ENCODE measurements at places on chromosomes 1 and 21.

- peak; percentile 85 for DNase-seq
Measured at GRCh38 chr21:45541221-45542039, 810 bp downstream of the SLC19A1 start.

- DNase-seq = no peak
Measured at GRCh38 chr1:107574044-107574443, 390.9 kb downstream of the VAV3 start.

- DNase-seq = no peak
Measured at GRCh38 chr21:36113647-36114428, 21.0 kb upstream of the CBR3 start.

GRCh38 chr1:65791396-65791795 lies 1.3 kb upstream of the PDE4B start:
- no peak for DNase-seq

DNA sequence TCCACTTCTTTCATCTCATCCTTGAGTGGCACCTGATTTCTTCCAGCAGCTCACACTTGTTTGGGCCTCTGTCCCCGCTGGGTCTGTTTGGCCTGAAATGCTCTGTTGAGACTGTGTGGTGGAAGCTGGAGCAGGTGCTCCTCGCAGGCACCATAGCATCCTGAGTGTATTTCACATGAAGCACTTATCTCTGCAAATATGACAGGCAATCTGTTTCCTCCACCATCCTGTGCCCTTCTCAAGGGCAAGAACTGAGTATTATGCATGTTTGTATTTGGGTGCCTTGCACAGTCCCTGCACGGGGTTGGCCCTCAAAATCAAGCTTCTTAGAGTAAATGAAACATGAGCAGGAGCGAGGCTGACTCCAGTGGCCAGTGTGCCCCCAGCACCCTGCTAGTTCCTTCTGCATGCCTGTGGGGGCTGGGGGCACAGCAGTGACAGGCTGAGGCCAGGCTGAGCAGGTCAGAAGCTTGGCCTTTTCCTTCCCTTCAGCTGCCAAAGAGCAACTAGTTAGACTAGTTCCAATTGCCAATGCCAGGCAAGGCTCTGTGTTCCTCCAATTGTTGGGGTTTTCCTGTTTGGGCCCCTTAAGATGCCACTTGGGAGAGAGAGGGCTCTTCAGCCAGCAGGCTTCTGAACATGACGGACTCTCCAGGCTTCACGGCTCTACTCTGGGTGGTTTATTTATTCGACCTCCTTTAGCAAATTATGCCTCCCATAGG lies 129.6 kb upstream of the ATP1A1 start:
- DNase-seq = no peak

DNA sequence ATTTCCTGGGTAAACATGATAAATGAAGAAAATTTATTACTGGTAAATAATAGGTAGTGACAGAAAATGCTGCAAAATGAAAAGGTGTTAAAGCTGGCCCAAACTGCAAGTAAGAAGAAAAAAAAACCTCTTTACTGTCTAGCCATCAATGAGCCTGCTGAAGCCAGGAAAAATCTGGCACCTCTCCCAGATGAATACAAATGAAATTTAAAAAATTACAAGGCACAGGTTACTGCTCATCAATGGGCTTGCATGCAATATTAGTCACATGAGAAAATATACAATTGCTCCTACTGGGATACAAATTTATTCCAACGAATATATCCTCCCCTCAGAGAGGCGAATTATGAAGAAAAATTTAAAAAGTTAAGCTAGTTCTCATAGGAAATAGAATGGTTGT lies 1422.5 kb downstream of the KCNT2 start:
- DNase-seq = no peak

DNA sequence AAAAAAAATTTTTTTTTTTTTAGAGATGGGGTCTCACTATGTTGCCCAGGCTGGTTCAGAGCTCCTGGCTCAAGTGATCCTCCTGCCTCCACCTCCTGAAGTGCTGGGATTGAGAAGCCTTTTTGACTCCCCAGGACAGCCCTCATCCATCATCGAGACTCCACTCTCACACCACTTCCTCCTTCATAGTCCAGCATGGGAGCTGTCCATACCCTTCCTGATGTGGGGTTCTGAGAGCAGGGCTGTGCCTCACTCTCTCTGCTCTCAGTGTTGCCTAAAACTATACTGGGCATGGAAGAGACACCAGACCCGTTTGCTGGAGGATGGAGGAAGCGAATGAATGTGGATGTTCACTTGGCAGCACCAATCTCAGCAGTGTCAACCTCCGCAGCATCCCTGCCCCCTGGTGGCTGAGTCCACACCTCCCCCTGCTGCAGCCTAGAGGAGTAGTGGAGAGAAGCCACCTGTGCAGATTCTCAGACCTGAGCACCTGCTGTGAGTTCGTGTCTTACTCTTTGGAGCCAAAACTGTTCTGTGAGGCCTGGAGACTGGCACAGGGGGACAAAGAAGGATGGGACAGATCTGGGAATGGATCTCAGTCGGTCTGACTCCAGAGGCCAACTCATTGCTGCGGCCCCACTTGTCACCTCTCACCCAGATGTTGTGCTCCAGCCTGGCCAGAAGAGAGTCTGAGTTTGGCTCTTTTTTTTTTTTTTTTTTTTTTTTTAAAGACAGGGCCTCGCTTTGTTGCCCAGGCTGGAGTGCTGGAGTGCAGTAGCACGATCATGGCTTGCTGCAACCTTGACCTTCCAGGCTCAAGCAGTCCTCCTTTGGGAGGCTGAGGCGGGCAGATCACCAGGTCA lies 17.7 kb downstream of the TINAGL1 start:
- DNase-seq = peak; percentile 81

DNA sequence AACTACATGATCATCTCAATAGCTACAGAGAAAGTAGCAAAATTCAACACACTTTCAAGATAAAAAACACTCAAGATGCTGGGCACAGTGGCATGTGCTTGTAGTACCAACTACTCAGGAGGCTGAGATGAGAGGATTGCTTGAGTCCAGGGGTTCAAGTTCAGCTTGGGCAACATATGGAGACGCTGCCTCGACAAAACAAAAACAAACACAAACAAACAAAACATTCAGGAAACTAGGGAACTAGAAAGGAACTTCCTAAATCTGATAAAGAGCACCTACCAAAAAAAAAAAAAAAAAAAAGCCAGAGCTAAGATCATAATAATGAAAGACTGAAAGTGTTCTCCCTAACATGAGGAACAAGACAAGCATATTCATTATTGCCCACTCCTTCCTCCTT lies 22.8 kb upstream of the RNF186 start:
- no peak for DNase-seq

DNA sequence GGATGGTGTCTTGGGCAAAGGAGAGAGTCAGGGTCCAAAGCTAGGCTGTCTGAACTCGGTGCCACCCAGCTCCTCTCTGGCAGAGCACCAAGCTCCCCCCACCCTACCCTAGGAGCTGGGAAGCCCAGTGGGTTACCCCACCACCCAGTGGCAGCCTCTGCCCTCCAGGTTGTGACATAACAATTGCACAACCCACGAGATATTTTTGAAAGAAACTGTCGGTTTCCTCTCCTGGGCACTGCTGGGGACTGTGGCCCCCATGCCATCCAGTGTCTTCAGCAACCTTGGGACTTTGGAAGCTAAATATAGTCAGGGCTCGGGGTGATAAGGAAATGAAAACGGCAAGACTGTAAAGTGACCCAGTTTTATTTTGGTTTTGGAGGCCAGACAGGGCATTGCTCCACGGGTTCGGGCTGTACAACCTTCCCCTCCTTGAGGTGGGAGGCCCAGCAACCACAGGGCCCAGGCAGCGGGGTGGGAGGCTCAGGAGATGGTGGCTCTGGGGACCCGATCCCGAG lies 1.4 kb downstream of the CITED4 start:
- no peak for DNase-seq

DNA sequence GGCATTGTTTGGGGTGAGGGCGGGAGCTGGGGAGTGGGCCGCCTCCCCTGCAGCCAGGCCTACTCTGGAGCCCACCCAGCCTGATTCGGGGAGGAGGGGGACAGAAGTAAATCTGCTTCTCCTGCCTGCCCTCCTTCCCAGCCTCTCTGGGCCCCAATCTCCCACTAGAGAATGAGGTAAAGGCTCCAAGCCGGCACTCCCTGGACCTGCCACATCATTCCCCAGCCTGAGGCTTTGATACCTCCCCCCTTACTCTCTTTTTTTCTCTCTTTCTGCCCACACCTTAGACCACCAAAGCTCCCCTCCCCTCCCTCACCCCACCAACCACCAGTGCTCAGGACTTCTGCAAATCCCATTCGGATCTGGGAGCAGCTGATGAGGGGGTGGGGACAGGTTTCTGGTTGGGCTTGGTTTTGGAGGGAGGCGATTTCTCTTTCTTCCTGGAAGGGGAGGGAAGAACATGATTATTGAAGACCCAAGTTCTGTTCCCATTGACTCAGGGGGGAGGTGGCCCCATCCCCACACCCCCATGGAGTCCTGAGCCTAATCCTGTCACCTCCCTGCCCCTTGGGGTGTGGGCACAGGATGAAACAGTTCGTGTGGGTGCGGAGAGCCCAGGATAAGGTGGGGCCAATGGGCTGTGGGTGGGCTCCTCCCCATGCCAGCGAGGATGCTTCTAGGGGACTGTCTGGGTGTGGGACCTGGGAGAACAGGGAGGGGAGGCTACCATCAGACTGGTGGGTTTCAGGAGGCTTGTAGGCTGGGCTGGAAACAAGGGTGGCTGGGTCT lies 1.3 kb downstream of the MAP7D1 start:
- DNase-seq = peak; percentile 19

GRCh38 chr1:155166471-155167165 lies 6.5 kb downstream of the KRTCAP2 start:
- DNase-seq = no peak

DNA sequence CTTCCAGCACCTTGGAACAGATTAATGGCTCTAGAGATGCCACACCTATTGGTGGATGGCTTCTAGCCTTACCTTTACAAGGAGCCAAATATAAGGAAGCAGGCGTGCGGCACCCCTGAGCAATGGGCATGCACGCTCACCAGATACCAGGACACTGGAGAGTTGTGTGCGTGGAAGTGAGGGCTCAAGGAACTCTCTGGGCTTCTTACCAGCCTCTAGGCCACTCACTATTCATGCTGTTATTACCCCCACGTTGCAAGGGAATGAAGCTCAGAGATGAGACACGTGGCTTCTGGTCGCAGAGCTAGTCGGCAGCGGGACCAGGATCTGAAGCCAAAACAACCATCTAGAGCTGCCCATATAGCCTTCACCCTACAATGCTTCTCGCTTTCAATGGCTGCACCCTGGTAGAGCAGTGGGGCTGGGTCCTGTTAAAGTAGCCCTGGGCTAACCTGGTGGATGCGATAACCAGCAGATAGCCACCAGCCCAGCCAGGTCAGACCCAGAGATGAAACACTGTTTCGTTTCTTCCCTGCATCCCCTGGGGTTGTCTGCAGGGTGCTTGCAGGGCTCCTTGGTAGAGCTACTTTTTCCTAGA lies 396.4 kb upstream of the VAMP3 start:
- no peak for DNase-seq
